ENCODE measurements at places on chromosomes 16 and 17. TPM values are rescaled to one million over a fixed set of nuclear protein-coding genes. Genes with fewer than 3 reads are reported as not detected.

DNA sequence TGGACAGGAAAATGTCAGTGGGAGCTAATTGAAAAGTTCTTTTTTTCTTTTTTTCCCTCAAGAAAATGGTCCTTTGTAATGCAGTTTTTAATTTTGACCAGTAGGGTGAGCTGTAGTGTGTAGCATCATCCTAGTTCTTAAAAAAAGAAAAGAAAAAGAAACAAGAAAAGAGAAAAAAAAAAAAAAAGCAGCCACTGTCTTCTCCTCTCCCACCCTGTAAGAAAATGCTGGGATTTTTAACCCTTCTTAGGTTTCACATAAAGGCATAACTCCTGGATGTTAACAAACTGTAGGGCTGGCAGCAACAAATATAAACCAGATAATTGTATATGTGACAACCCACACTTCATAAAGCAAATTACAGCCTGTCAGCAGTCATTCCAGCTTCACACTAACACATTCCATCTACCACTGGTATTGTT lies 78.1 kb downstream of the SKAP1 start:
- DNase-seq: peak; percentile 65

DNA sequence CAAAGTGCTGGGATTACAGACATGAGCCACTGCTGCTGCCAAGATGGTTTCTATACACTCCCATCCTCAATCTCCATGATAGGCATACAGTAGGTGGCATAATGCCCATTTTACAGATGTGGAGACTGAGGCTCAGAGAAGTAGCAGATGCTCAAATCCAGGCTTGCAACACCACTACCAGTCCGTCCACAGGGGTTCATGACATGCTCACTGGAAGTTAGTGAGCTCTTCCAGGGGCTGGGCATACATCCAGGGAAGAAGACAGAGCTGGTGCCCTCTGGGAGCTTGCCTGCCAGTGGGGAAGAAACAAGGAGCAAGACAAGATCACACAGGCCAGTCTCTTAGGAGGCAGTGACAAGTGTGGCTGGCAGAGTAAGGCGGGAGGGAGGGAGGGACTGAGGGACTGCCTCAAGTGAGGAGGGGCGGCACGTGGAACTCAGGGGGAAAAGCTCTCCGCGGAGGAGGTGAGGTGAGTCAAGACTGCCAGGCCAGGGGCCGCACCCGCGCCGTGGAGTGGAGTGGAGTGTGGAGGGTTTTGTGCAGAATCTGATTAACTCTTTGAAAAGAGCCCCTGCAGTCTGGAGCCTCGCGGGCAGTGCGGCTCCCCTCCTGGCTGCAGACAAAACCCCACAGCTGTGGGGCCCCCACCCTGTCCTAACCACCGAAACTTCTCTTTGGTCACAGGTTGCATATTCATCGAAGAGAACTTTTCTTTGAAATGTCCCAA lies 27.9 kb downstream of the SREBF1 start:
- DNase-seq: no peak

DNA sequence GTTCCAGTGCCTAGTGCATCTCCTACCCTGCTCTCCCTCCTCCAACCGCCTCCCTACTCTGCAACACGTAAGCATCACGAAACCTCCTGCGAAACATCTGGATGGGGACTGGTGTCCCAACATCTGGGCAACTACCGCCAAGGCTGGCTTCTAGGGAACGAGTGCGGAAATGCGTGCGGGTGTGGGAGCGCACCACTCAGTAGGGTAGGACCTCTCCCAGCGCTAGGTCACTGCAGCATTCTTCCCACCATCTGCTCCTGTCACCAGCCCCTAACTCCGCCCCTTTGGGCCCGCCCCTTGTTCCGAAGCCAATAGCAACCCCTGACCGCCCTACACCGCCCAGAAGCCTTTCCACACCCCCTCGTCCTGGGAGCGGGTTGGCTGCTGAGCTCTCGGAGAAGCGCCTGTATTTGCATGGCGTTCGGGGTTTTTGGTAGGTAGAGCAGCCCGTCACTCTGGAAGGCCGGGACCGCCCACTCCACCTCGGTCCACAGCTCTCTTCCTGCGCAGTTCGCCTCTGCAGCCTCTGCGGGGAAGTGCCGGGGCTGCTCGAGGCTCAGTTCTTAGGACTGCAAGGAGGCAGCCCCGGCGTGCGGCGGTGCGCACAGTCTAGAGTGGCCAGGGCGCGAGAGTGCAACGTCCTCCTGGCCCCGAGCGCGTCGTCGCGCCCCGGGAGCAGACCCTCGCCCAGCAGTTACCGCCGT lies at the start of gene HS3ST3B1:
Gene HS3ST3B1, plus strand, starts transcription at position 507 of the 704 bp plus-strand sequence. CDS start 438 bp downstream, outside the sequence.
- DNase-seq: peak; percentile 99

DNA sequence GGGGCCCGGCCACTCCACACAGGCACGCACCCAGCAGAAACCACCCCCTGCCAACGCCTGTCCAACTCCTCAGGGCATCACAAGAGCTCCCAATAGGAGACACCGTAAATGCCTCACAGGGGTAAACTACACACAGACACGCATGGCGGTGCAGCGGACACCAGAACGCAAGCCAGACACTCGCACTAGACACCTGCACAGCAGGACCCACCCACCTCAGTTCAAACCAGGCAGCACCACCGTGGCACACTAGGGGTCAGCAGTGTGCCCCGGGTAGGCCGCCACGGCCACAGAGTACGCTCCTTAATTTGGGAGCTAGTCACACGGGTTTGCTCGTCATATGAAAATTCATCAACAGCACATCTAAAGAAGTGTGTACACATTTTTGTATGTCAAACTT lies 3.4 kb downstream of the SLC38A10 start:
- no peak for DNase-seq

DNA sequence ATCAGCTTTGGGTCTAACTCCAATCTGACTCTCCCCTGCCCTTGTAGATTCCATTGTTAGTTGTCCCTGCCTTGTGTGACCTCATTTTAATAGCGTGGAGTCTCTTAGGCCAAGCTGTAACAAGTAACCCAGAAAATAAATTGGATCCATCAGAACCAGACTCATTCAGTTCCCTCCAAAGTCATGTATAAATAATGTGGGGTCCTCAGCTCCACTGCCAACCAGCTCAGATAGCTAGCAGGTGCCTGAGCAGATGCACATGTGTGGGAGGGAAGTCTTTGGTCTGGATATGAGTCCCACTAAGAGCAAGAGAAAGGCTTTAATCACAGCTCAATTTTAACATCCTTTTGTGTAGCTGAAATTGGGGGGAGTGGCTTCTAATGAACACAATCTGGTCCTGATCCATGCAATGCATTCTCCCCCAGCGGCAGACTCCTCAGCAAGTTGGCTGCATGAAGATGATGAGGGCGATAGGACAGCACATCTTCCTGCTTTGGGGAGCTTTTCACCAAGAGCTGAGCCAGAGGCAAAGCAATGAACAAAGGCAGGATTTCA lies 151.6 kb downstream of the ABCC12 start:
- DNase-seq: no peak

GRCh38 chr17:55549140-55549539 lies 37.9 kb upstream of the SMIM36 start:
- no peak for DNase-seq

- no peak for DNase-seq
Observed at GRCh38 chr16:57131351-57131970, 39.1 kb downstream of the CPNE2 start.

- no peak for DNase-seq
Observed at GRCh38 chr16:77763994-77764393, 24.4 kb upstream of the VAT1L start.

GRCh38 chr17:1045456-1045855 lies 48.5 kb downstream of the TIMM22 start:
- DNase-seq: no peak

Gene ZNF205
- polyA plus RNA-seq: 20.2 TPM

DNA sequence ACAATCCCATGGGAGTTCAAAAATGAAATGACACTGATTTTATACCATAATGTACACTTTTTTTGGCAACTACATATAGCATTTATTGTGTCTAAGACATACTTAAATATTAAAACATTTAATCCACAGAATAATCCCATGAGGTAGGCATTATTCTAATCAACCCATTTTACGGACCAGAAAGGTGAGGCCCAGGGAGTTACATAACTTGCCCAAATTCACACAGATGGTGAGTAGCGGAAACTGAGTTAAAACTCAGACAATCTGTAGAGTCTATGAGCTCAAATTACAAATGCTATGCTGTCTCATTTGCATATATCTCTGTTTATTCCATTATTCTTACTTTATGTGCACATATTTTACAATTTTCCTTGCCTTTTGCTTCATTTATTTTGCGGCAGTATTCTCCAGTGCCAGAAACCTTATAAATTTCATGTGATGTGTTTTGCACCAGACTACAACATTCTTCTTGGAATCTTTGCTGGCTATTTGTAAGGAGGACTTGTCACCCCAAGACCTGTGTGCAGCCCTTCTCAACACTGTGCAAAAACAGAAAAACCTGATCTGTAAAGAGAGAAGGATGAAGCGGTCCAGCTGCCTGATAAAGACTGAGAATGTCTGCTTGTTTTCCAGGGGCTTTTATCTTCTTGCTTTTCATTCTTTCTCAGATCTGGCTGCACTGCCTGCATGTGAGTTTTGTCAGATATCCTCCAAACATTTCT lies 2.3 kb upstream of the ABCA9 start:
- peak; percentile 66 for DNase-seq

Gene CRAMP1
- 16.6 TPM for polyA plus RNA-seq

DNA sequence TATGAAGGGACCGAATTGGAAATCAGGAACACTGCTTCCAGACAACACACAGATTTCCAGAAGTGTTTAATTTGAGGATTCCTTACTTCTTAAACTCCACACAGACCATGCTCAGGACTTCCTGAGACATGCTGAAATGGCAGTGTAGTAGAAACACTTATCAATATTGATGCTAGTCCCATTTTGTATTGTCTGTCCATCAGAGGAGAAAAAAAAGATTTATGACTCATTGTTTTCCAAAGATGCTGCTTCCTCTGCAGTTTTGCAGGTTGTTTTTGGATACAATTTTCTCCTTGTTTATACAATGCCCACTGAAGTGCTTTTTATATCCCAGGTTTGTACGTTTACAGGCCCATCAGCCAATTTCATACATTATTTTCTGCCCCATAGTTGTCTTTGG lies 68.3 kb upstream of the TANC2 start:
- no peak for DNase-seq

GRCh38 chr17:46737326-46737725 lies 81.2 kb downstream of the WNT3 start:
- no peak for DNase-seq

GRCh38 chr17:2090804-2091534 lies 36.1 kb downstream of the HIC1 start:
- no peak for DNase-seq

- no peak for DNase-seq
Observed at GRCh38 chr16:86092586-86093480, 193.9 kb downstream of the IRF8 start.

GRCh38 chr17:64064331-64064730 lies 43.9 kb upstream of the ICAM2 start:
- no peak for DNase-seq

Gene RCVRN
- polyA plus RNA-seq: 0.47 TPM

- DNase-seq: no peak
Observed at GRCh38 chr16:20873331-20873730, 26.8 kb downstream of the DCUN1D3 start.

Data from renal pelvis (tissue), 12 donors.